ENCODE measurements at places on chromosomes 7 and 10.

DNA sequence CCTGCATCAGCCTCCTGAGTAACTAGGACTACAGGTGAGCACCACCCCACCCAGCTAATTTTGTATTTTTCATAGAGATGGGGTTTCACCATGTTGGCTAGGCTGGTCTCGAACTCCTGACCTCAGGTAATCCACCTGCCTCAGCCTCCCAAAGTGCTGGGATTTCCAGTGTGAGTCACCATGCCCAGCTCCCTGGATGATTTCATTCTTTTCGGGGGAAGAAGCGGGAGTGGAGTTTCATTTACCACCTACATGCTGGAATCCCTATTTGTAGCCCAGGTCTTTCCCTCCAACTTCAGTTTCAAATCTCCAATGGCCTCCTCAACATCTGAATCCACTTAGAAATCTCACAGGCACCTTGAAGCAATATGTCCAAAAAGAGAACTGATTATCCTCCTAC lies 2.9 kb upstream of the BTRC start:
- DNase-seq: no peak

- DNase-seq: no peak
Observed at GRCh38 chr10:11631291-11631690, 19.8 kb upstream of the USP6NL start.

GRCh38 chr10:100981178-100981772 lies 6.0 kb downstream of the MRPL43 start:
- no peak for DNase-seq

GRCh38 chr7:37069336-37069735 lies 345.0 kb upstream of the AOAH start:
- no peak for DNase-seq

GRCh38 chr10:109418795-109419194 lies 504.5 kb downstream of the XPNPEP1 start:
- no peak for DNase-seq

DNA sequence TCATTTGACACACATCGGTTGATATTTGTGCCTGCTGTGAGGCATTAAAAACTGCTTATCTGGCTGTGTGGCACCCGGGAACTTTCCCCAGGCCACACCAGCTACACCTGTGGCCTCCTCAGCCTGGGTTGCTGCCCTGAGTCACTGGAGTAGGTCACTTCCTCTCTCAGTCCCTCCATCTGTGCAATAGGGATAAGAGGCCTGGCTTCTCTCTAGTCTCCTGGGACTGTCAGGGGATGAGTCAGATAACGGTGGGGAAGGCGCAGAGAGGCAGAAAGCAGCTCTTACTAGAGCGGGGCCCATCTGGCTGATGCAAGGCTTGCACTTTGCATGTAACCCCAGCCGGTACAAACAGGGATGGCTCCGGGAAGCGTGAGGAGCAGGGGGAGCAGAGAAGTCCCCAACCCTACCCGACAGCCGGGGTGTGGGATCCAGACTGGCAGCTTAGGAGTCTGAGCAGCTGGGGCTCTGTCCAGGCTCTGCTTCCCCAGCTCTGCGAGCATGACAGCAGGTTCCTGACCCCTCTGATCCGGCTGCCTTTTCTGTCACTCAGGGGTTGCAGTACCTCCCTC lies 34.0 kb downstream of the DNAJB12 start:
- DNase-seq: peak; percentile 98

GRCh38 chr10:26491934-26492333 lies 53.8 kb downstream of the APBB1IP start:
- DNase-seq: no peak

GRCh38 chr10:10498781-10499180 lies 518.9 kb upstream of the CELF2 start:
- DNase-seq: no peak

GRCh38 chr10:12501324-12501723 lies 152.0 kb downstream of the CAMK1D start:
- no peak for DNase-seq

DNA sequence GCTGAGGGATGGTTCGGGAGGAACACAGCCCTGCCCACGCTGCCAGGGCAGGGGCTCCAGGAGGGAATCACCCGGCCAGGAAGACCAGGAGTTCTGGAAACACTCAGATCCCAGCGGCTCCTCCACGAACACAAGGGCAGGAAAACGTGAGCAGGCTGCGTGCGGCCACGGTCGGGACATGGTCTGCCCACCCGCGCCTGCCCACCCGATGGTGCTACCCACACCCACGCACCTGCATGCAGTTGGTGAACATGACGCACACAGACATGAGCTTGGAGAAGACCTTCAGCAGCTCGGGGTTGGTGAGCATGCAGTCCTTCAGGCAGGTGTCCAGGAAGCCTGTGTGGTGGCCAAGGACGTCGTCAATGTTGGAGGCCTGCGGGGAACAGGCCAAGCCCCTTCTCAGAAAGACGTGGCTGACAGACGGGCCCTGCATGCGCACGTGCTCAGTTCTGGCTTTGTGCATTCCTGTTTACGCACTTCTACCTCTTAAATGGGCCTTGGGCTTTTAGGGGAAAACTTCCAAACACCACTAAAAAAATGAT lies 6.2 kb upstream of the ADAM8 start:
- DNase-seq: no peak

GRCh38 chr10:11434324-11434723 lies 177.1 kb downstream of the USP6NL start:
- DNase-seq: no peak

DNA sequence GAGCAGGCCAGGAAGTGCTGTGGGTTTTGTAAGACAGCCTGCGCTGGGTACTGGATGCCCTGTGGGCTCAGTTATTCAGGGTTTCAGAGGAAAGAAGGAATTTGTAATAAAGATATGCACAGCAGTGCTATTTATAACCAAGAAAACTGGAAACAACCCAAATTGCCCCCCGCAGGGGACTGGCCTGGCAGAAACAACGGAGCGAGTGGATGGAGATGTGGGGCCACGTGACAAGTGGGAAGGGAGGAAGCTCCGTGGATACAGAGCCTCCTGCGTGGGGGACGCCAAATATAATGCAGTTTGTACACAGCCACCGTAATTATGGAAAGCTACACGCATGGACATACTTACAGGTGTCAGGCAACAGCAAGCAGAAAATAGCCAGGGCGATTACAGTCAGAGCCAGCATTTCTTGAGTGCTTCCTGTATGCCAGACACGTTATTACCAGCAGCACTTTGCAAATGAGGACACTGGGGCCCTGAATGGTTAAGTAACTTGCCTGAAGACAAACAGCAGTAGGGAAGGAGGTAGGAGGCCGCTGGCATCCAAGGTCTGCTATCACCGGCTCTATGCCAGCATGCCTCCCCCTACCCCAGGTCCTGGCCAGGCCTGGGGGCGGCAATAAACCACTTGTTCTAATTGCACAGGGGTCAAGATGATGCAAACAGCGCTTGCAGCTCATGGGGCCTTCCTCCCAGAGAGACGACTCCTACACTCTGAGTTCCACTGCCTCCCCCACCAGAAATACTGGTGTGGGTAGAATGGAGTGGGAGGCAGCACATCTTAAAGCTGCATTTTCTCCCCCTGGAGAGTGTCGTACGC lies 8.7 kb upstream of the CAMK2B start:
- DNase-seq: no peak

DNA sequence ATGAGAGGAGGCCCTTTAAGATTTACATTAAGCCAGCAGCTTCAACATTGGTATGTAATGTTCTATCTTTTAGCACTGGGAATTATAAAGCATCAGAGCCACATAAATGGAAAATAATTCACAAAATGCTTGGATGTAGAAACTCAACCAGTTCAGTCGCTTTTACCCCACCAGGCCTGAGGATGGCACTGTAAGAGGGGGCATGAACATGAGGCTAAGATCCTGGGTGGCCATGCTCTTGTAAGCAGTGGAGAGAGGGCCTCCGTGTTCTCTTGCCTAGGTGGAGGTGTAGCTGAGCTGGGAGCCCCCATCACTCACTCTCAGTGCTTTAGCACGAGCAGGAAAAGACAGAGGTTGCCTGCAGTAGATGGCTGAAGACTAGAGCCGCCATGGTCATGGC lies 238.8 kb downstream of the FANK1 start:
- no peak for DNase-seq

DNA sequence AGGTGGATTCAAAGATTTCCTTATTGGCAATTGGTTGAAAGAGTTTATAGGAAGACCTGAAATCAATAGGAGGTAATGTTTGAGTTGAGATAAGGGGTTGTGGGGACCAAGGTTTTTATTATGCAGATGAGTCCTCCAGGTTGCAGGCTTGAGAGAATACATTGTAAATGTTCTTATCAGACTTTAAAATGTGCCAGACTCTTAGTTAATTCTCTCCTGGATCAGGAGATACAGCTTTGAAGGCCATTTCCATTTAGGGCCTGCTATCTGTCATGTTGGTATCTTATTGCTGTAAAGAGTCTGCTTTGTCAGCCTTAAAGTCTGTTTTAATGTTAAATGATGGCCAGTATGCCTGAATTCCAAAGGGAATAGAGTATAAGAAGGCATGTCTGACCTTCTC lies 61.8 kb upstream of the CALCR start:
- no peak for DNase-seq

DNA sequence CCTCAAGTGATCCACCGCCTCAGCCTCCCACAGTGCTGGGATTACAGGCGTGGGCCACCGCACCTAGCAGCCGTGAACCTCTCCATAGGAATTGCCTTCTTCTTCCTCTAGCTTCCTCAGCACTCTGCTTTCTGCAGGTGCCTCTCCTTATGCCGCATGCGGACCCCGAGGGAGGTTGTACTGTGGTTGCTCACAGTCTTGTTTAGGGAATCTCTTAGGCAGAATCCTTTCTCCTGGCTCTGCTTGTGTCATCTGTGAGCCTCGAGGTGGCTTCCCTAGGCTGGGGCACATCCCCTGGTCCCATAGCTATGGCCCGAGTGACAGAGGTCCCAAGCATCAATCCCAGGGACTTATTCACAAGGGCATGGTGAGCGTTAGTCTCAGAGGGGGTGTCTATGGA lies 33.2 kb upstream of the GIMAP8 start:
- DNase-seq: no peak

DNA sequence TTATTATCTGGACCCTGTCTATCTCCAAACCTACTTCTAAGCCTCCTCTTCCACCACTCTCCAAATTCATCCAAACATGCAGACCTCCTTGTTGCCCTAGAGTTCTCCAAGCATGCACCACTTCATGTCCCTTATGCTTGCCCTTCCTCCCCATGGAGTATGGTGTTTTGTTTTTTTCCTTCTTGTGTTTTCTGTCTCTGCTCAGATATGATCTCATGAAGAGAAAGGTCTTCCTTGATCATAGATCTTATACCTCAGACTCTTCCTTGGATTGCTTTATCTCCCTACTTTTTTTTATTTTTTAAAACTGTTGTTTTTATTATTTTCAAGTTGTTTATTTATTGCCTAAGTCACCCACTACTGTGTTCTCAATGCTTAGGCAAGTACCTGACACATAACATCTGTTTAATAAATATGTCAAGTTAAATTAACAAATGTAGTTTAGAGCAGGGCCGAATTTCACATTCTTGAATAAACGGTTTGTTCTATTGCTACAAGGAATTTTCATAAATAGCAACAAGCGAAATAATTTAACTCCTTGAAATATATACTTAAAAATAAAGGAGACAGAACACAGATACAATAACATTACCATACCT lies 84.5 kb downstream of the HGF start:
- DNase-seq: no peak

- no peak for DNase-seq
Observed at GRCh38 chr10:34768261-34768971, 46.7 kb downstream of the PARD3 start.

DNA sequence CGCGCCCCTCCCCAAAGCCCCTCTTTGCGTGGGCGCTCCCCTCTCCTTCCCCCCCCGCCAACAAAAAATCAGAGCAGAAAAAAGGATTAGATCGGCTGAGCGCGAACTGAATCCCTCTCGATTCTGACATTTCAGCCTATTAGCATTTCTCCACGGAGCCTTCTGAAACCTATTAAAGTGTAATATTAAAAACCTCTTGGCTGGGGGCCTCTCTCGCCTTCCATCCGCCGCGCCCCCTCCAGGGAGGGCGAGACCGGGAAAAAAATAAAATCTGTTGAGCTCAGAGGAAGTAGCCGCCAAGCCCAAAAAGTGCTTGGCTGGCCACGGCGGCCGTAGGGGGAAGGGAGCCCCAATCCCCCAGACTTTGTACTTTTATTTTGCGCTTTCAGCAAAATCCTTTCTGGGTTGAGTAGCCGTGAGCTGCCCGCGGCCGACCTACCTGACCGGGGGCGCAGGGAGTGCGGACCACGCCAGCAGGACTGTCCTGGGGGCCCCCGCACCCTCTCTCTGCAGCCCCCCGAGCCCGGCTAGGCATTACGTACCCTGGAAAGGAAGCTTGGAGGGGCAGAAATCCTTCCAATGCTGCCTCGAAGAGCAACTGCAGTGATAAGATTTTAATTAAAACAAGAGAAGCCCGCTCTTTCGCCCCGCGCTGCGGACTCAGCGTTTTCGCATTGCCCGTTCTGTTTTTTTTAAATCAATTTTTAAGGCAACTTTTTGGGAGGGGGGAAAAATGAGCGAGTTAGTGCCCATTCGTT lies 1.3 kb upstream of the TNRC18 start:
- no peak for DNase-seq
